Fibroblast of the aortic adventitia (primary cell): ENCODE measurements at places on chromosomes 16 and 17.

GRCh38 chr16:55502801-55503366 lies 6.0 kb upstream of the LPCAT2 start:
- peak; percentile 98 for DNase-seq

- DNase-seq = no peak
Observed at GRCh38 chr17:66834919-66835454, at the start of gene CACNG5. TSS of gene CACNG5 (plus strand) at chr17:66835117. CDS start at chr17:66877333, 42,216 bp downstream.

DNA sequence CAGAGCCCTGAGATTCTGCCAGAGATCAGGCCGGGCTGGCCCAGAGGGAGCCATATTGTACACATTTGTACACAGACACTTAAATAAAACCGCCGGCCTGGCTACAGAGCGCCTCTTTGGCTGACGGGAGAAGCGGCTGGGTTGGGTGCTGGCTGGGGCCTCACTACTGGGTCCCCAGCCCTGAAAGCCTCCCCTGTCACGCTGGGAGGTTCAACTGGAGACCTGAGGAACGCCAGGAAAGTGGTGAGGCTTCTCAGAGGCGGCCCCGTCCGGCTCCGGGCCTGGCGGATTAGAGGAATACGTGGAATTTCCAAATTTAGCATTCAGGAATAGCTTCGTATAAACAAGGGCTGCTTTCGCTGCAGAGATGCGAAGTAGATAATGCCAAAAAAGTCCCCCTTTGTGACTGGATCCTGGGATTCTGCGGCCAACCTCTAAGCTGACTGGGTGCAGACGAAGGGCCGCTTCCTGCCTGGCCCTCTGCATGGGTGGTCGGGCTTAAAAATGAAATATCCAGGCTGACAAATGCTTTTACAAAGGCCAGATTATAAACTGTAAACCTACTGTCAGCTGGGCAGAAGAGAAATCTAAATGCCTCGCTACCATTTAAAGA lies 252.4 kb downstream of the IRF8 start:
- DNase-seq = no peak

DNA sequence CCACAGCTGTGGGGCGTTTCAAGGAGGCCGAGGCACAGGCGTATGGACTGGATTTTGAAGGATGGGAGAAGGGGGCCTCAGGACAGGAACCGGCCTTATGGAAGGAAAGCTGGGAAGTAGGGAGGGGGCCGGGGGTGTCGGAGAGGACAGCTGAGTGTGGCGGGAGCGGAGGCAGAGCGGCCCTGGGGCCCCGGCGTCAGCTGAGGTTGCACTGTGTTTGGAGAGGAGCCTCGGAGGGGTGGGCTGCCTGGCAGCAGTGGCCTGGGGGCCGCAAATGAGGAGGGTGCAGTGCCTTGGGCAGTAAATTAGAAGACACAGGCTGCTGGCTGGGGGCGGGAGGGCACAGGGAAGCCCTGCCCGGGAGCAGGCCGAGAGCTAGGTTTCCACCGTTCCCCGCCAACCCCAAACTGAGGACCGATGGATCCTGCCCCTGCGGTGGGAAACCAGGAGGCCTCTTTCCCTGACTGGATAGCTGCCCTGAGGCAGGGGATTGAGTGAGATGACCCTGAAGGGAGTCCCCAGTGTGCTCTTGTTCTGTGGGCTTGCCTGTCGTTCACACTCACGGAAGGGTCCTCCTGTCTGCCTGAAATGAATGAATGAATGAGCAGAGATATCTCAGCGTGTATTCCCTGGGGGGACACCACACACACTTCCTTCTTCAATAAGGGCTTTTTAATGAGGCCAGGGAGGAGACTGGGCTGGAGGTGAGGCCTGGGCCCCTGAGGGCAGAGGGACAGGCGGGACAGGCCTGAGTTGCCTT lies 18.4 kb downstream of the FOXJ1 start:
- no peak for DNase-seq

- no peak for DNase-seq
Observed at GRCh38 chr16:66488505-66488904, 61.4 kb downstream of the BEAN1 start.

DNA sequence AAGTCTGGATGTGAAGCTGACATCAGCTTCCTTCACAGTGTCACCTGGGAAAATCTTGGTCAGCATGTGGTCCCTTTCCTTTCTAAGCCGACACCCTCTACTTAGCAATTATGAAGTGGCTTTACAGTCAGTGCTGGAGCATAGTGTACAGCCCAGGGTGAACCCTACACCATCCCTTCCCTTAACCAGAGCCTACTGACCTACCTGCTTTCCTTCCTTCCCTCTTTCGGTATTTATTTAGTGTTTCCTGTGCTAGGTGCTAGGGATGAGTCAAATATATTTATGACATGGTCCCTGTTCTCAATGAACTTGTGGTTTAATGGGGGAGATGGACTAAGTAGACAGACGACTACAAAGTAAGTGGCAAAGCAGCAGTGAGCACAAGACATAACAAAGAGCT lies 77.5 kb downstream of the CDK5R1 start:
- no peak for DNase-seq

DNA sequence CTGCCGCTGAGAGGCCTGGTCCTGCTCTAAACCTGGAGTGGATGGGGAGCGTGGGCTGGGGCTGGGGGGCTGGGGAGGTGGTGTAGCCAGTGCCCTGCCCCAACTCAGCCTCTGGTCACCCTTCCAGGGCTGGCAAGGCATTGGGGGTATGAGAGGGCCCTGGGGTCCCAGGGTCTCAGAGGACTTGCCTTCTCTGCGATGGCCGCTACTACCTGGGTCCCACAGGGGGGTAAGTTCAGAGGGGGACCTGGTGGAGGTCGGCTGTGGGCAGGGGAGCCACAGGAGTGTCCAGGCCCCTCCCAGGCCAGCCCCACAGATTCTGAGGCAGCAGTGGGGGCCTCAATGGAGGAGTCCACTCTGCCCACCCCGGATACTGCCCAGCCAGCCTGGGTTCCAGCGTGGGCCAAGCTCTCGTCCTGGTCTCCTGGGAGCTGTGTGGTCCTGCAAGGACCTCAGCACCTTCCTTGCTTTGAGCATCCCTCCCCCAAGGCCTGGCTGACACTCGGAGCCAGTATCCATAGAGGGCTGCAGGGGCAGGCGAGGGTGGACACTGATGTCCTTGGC lies 20.5 kb downstream of the JPH3 start:
- DNase-seq = no peak

DNA sequence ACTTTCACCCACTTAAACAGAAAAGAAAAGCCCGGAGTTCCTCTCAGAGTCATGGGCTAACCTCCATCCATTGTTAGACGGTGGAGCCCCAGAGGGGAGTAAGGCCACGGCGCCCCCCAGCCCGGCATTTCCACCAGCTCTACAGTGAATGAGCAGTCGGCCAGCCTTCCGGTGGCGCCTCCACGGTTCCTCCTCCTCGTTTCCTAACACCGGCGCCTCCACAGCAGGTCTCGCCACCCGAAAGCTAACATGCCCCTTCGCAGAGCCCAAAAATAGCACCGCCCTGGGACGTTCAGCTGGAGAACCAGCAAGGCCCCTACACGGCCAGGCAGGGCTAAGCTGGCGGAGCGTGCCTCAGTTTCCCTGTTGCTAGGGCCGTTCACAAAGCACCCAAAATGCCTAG lies 858 bp downstream of the MMD start:
- no peak for DNase-seq

GRCh38 chr16:87982581-87983041 lies 31.4 kb downstream of the BANP start:
- no peak for DNase-seq

DNA sequence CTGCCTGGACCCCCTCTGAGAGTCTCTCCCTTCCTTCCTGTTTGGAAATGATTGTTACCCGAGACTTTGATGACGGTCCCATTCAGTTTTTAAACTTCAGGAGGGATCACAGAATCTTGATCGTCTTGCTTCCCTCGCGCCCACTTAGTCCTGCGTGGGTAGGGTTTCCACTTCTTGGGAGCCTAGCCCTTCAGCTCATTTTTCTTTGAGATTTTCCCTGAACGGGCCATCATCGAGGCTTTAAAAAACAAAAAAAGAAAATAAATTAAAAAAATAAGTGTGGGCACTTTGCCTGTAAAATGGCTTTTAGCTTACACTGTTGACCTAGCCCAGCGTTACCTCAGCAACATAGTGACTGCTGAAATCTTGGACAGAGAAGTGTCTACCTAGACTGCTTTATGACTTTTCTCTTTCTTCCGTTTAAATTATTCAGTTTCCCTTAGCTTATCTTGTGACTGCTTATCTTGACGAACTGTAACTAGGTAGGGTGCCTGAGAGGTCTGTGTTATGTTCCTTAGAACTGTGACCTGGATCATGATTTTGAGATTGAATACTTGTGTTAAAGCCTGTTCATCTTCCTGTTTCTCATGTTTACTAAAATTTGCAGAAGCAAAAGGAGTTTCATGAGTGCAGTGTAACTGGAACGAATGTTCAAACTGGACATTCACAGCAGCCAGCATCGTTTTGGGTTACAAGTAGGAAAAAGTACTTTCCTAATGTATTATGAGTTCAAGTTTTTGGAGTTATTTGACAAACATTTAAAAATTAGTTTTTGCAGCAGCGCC lies 874 bp downstream of the WWP2 start:
- peak; percentile 49 for DNase-seq

DNA sequence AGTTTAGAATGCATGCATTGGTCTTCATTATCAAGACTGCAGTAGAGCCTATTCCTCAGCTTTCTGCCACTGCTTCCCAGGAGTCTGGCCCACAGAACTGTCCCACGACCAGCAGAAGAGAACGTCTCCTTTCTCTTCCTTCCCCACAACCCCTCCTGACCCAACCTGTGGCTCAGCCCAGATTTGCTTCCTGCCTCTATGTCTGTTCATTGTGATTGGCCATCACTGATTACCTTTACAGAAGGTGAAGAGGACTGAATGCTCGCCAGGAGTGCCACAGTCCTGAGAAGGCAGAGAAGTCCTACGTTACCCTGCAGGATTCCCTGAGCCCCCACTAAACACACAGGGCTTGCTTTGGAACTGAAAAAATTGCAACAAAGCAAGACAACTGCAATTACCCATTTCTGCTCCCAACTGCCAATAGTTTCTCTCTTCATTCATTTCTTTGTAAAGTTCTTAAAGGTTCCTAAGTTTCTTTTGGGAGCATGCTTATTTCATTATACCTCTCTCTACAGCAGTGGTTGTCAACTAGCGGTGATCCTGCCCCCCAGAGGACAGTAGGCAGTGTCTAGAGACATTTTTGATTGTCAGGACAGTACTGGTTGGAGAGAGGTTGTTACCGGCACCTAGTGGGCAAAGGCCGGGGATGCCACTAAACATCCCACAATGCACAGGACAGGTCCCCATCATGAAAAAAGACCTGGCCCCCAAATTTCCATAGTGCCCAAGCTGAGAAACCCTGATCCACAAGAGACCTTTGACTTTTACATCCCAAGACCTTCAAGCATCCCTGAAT lies 4.5 kb upstream of the NAT9 start:
- no peak for DNase-seq

GRCh38 chr16:2597560-2597902 lies 59.7 kb downstream of the PDPK1 start:
- DNase-seq = no peak

GRCh38 chr17:7807206-7807605 lies 26.8 kb upstream of the KDM6B start:
- no peak for DNase-seq

DNA sequence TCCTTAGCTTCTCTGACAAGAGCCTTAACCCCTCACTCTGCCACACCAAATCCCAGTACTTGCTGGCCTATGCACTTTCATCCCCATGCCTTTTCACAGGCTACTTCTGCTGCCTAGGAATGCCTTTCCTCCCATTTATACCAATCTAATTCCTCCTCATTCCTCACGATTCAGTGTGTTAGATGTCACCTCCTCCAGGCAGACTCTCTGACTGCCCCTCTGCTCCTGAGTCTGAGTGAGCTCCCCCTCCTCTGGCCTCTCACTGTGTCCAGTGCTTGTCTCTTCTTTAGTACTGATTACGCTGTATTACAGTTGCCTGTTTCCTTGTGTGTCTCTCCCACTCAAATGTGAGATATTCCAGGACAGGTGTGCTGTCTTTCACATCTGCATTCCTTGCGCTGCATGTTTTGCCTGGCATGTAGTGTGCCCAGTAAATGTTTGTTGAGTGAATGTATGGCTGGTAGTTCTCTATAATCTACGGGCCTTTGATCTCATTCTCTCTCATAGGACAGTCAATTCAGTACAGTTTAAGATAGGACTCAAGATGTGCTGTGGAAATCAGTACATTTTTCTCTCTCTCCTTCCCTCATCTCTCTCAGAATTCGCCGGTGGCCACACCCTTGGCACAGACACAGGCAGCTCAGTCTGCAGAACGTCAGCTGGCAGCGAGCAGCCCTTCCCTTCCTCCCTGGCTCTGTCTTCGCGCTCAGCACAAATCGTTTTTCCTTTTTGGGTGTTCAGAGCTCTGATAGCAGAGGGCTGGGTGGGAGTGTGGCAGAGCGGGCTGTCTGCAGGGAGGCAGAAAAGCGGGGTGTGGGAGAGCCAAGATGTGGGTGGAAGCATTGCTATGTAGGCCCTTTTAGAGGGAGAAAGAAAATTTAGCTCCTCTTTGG lies 18.5 kb downstream of the ARL4D start:
- peak; percentile 90 for DNase-seq
